ENCODE measurements at places on chromosomes 4 and X.

DNA sequence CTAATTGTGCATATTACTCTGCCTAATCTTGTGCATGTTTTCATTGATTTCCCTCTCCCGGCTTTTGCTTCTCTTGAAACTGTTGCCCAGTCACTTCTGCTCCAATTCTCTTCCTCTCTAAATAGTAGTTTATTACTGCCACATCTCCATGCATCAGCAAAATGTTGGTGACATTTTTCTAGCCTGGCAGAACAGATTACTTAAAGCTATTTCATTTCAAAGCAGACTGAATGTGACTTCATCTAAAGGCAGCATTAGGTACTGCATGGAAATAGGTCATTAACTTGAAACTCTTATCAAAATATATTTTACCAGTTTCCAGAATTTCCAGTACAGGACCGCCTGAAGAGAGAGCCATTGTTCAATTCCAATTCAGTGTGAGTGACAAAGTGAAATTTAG, 52.4 kb downstream of the HPGDS start:
- peaks cover 29% of the 10 kb centered on the region for H3K36me3 ChIP-seq
- no peaks in the 10 kb centered on the region for H3K27me3 ChIP-seq
- no peak overlapping the region for H3K4me3 ChIP-seq

GRCh38 chr4:13415068-13415785, 68.9 kb downstream of the RAB28 start:
- no peak overlapping the region for H3K27ac ChIP-seq
- no peaks in the 10 kb centered on the region for H3K27me3 ChIP-seq
- peaks cover 39% of the 10 kb centered on the region for H3K36me3 ChIP-seq
- DNase-seq = no peak
- H3K4me1 ChIP-seq = peaks cover 33% of the 10 kb centered on the region
- H3K4me3 ChIP-seq = no peak overlapping the region

GRCh38 chrX:69133921-69134542, 31.2 kb downstream of the PJA1 start:
- peaks cover 20% of the 10 kb centered on the region for H3K27me3 ChIP-seq
- no peak overlapping the region for H3K4me3 ChIP-seq
- DNase-seq = no peak
- no peaks in the 10 kb centered on the region for H3K4me1 ChIP-seq
- H3K36me3 ChIP-seq = no peaks in the 10 kb centered on the region

DNA sequence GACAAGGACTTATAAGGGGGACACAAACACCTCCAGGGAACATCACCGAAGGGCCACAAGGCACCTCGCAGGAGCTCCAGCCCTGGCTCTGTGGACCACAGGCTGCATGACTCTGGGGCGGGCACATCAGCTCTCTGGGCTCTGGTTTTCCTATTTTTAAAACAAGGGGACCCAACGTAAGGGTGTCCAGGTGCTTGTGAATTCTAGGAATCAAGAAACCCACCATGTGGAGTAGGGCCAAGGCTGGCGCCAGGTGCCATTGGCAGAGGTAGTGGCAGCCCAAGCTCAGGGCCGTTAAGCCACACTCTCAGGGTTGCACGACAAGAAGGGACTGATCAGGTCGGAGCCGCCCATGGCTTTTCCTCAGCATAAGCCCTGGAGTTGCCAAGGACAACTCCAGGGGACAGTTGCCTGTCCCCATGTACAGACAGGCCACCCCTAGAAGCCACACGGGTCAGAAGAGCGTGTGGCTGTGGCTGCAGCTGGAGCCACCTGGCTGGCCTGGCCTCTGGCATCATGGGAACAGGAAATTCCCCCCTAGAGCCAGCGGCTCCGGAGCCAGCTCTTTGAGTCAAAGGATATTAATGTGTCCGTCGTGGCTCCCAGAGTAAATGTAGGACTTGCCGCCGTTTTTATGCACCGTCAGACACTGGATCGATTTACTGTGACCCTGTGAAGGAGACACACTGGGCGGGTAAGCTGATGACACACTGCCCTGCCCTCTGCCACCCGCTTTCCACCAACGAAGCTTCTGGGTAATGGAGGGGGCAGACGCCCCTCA, 32.5 kb downstream of the WDR1 start:
- no peak overlapping the region for H3K4me3 ChIP-seq
- no peaks in the 10 kb centered on the region for H3K4me1 ChIP-seq

DNA sequence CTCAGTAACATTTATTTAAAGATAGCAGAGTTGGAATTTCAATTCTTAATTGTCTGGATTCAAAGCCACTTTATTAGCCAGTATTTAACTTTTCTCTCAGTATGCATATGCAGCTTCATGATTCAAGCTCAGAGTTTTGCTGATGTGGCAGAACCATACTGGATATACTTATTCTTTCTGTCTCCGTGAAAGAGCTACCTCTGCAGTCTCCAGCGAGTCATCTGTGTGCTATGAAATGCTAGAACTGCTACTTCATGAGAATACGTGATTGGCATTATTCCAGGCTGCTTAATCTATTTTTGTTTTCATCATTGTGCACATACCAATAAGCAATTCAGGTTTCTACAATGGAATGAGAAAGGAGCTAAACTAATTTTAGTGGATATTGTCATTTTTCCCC, 743.7 kb downstream of the C4orf33 start:
- H3K4me1 ChIP-seq = no peaks in the 10 kb centered on the region
- no peaks in the 10 kb centered on the region for H3K27me3 ChIP-seq
- no peaks in the 10 kb centered on the region for H3K36me3 ChIP-seq
- H3K27ac ChIP-seq = no peak overlapping the region
